Fibroblast of gingiva (primary cell): ENCODE measurements at places on chromosomes 5 and 9.
A peak's percentile ranks its signal among the peaks of the same experiment; 100 is the strongest.

DNA sequence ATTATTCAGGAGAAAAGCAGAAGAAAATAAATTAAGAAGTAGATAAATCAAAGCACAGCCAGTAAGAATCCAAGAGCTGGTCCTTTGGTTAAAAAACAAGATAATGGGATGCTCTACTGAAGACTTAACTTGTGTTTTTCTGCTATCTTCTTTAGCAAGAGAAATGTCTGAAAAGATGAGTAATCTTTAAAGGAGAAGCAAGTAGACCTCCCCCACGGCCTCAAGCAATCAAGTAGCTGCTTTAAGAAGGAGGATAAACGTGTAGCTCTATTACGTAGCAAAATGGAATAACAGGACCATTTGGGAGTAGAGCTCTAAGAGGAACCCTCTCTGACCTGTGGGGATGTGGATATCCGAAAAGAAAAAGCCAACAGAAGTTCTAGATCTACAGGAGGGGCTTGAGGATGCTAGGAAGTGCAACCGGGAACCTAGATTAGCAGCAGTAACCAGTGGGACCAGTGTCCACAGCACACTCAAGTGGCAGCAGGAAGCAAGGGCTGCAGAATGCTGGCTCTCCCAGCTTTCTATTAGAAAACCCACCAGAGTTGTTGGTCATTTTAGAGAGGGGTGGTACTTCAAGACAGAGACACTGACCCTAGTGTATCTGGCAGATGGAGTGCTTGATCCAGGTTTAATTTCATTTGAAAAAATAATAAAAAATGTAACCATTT, 185.4 kb downstream of the GABBR2 start:
- no peak for DNase-seq

- DNase-seq: no peak
Observed at GRCh38 chr5:32331217-32331934, 18.6 kb upstream of the MTMR12 start.

DNA sequence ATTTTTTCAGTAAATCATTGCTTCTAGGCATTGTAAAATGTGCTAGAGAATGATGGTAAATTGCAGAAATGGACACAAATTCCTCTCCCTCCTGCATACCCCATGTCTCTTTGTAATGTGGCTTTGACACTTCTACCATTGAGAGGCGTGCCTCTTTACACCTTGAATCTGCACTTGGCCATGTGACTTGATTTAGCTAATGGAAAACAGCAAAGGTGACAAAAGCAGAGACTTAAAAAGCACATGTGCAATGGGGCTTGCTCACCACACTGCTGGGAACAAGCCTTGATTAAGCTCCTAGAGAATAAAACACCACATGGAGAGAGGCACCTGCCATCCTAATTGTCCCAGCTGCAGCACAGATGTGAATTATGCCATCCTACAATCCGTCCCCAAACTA, 69.9 kb upstream of the NAA35 start:
- DNase-seq: no peak

DNA sequence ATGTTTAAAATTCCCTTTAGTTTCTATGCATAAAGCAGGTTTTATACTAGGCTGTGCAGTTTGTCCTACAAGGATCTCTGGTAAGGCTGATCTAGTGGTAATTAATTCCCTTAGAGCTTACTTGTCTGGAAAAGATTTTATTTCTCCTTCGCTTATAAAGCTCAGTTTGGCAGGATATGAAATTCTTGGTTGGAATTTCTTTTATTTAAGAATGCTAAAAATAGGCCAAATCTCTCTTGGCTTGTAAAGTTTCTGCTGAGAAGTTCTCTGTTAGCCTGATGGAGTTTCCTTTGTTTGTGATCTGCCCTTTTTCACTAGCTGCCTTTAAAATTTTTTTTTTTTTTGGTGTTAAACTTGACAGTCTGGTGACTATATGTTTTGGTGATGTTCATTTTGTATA, 237.1 kb upstream of the TLE4 start:
- no peak for DNase-seq

DNA sequence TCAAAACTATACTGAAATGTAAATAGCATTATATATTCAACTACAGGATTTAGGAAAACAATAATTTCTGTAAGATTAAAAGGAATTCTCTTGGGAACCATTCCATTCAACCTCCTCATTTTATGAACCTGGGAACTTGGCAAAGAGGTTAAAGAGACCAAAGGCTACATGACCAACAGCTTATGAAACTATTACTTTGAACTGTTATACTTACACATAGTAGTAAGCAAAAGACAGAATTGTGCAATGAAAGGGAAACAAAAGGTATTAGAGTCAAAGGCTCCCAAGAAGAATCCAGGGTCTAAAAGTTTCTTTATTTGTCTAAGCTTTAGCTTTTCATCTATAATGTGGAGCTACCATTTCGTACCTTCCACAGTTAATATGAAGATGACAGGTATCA, 7.2 kb downstream of the C9orf72 start:
- DNase-seq: peak; percentile 10

- DNase-seq: no peak
Observed at GRCh38 chr9:84621811-84622210, 47.7 kb upstream of the NTRK2 start.

DNA sequence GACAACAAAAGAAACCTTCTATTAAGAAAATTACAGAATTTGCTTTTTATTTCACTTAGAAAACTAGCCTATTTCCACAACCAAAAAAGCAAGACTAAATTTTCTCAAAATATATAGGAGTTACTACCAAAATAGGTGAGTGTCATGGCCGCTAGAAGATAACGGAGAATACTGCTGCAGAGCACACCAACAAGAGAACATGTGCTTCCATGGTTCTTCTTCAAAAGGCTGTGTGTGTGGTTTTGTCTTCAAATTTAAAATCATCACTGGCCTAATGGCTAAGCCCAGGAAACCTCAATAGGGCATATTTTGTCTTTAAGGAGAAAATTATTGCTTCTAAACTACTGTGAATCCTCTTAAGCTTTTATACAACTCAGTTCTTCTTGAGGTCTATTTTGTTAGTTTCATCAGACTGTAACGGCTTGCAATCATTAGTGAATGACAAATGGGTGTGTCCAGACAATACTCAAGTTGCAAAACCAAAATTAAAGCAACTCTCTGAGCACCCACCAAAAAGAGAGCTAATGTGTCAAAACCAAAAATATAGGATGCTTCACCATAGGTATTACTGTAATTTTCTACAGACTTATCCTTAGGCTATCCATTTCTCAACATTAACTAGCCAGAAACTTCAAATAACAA, 3.3 kb downstream of the SETX start:
- DNase-seq: peak; percentile 14

GRCh38 chr9:79610791-79611614, 39.2 kb downstream of the TLE4 start:
- DNase-seq: peak; percentile 74

DNA sequence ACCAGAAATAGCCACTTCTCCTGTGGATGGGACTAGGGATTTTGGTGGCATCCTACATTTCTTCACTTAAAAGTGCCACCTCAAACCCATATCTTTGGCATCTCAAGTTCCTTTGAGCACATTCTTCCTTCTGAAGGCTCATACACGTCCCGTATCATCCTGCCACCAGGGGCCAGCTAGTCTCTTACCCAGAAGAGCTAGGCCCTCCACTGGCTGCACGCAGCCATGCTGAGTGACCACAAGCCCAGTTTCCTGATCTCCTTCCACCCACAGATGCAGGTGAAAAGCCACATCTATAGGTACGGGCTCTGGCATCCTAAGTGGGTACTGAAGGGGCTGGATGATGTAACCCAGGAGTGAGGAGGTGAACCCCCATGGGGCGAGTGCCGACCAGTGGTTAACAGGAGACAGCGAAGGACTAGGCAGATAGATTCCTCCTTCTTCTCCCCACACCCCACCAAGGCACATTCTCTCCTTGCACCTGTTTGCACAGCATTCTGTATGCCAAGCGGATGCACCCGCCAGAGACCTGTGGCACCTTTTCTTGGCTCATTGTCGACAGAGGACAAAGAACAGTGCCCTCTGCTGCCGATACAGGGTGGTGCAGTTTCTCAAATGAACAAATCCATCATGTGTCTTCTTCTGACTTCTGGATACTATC, 14.4 kb upstream of the SCGB3A1 start:
- DNase-seq: peak; percentile 26

DNA sequence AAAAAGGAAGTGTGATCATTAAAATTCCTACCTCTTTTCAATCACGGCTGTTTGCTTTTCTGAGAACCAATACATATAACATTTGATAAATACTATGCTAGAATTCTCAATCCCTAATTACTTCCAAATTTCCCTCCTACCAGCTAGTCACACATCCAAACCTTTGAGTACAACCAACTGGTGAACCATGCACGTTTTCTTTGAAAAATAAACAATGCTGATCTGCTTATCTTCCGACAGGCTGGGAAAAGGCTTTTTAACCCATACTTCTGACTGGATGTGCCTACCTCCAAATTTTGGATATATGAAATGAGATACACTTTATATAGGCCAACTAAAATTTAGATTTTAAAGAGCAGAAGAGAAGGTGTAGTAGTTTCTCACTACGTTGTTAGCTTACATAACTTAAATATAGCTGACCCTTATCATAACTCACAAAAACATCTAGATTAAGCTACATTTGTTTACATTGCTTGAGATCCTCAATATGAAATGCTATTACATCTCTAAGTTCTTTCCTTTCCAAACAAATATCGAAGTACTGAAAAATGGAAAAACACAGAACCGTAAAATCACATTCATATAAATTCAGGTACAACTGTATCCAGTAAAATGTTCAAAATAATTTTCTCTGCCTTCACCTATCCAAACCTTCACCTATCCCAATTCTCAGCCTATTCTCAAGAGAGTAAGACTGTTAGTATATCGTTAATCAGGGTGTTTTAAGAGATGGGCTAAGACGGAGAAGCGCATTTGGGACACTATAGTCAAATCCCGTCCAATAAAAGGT, 2.1 kb downstream of the NR3C1 start:
- no peak for DNase-seq

DNA sequence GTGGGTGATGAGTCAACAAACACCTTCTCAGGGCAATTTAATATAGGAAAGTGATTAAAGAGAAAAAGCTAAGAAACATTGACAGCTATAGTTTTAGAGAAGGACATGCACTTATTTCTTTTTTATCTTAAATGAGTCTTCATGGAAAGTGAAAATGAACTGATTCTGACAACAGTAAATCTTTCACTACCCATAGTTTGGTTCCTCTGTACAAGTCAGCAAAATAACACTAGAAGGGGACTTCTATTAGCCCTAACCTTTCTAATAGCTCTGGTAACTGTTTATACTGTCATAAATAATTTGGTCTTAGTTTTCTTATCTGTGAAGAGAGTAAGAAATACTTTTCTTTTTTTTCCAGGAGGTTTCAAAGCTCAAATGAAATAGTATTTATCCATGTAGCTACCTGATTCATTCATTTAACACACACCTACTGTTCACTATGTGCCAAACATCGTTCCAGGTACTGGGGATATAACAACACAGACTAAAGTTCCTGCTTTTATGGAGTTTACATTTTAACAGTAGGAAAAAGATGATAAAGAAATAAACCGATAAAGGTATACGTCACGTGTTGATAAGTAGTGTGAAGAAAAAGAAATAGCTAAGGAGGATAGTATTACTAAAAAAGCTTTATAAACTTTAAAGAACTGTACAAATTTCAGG, 148.2 kb downstream of the PCSK1 start:
- DNase-seq: no peak

GRCh38 chr5:154352960-154353548, 92.7 kb upstream of the SAP30L start:
- no peak for DNase-seq

- DNase-seq: no peak
Observed at GRCh38 chr9:129832982-129833381, 2.1 kb downstream of the C9orf78 start.

DNA sequence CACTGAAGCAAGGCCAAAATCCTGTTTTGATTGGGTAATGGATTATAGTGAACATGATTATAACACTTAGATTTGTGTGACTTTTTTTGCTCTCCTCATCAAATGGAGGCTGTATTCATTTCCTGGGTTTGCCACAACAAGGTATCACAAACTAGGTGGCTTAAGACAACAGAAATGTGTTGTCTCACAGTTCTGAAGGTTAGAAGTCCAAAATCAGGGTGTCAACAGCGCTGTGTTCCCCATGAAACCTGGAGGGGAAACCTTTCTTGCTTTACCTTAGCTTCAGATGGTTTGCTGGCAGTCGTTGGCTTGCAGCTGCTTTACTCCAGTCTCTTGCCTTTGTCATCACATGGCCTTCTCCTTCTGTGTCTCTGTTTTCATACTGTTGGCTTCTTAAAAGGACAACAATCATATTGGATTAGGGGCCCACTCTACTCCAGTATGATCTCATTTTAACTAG, 32.4 kb downstream of the CDC42SE2 start:
- no peak for DNase-seq

DNA sequence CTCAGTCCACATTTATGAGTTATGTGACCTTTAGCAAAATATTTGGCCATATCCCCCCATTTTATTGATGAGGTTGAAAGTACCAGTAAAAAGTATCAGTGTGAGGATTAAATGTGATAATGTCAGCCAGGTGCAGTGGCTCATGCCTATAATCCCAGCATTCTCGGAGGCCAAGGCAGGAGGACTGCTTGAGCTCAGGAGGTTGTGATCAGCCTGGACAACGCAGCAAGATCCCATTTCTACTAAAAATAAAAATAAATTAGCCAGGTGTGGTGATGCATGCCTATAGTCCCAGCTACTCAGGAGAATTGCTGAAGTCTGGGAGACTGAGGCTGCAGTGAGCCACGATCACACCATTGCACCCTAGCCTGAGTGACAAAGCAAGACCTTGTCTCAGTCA, 71.2 kb downstream of the GRAMD2B start:
- no peak for DNase-seq

DNA sequence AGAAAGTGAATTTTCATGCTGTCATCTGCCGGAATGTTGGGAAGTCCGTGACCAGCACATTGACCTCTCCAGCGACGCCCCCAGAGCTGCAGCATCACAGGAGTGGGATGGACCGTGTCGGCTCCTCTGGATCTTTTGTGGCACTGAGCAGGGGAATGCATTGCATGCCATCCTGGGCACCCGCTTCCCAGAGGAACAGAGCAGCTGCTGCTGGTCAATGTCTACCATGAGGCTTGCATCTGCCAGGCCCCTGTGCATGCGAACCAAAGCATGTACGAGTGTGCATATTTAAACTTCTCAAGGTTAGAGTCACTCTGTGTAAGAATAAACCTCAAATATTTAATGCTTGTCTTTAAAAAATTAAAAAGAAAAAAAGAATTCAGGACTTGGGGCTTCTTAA, 414.8 kb downstream of the GADD45G start:
- no peak for DNase-seq

- peak; percentile 44 for DNase-seq
Observed at GRCh38 chr9:37944671-37945481, 40.9 kb upstream of the SLC25A51 start.

- DNase-seq: no peak
Observed at GRCh38 chr5:125578551-125578950, 832.1 kb upstream of the ZNF608 start.

GRCh38 chr5:169351721-169352120, 50.8 kb upstream of the SLIT3 start:
- DNase-seq: no peak
